Activated CD8-positive, alpha-beta T cell treated with anti-CD3 and anti-CD28 coated beads, Interleukin-2, amount 10 ng/mL, durations not matched to agents 7 days and 5 days (primary cell): ENCODE measurements at places on chromosomes 7 and 10. TPM values are rescaled to one million over a fixed set of nuclear protein-coding genes. Genes with fewer than 3 reads are reported as not detected.

Gene TMEM140
- total RNA-seq = 12.6 TPM

Gene SLC29A4
- 0.42 TPM for total RNA-seq

Gene PAPOLB
- not detected for total RNA-seq

GRCh38 chr10:76553263-76554032 lies 1084.2 kb downstream of the KCNMA1 start:
- H3K4me1 ChIP-seq = no peaks in the 10 kb centered on the region
- no peaks in the 10 kb centered on the region for H3K27me3 ChIP-seq

DNA sequence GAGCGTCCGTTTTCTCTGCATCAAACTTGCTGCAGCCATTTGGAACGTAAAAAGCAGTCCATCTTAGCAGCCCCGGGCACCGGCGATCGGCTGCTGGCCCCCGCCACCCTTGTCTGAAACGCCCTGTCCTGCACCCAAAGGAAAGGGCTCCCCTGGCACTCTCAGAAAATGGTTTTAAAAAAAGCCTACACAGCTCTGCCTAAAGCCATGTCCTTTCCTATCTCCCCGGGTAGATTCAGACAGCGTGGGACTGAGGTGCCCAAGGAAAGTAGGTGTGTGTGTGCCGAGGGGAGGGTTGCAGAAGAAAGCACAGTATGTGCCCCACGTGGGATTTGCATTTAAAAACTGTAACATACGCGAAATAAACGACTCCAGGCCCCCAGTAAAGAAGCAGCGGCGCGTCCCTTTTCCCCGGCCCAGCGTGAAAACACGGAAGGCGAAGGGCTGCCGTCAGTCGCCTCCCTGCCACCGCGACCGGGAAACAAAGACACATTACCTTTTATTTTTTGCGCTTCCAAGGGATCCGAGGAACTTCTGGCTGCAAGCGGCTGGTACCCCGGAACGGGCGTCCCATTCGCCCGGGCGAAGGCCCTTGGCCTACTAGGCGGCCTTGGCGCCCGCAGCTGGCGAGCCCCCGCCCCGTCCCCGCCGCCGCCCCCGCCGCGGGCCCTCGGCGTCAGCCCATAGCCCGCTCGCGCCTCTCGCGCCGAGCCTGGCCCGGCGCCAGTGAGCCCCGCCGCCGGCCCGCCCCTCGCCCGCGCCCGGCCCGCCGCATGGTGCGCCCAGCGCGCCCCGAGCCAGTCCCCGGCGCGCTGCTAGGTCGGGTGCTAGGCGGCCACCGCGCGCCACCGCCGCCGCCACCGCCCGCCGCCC lies 304.6 kb downstream of the PRPF18 start:
- DNase-seq = no peak
- H3K27ac ChIP-seq = no peak overlapping the region
- H3K4me1 ChIP-seq = peaks cover 17% of the 10 kb centered on the region
- peaks cover 74% of the 10 kb centered on the region for H3K27me3 ChIP-seq
- H3K36me3 ChIP-seq = no peaks in the 10 kb centered on the region

DNA sequence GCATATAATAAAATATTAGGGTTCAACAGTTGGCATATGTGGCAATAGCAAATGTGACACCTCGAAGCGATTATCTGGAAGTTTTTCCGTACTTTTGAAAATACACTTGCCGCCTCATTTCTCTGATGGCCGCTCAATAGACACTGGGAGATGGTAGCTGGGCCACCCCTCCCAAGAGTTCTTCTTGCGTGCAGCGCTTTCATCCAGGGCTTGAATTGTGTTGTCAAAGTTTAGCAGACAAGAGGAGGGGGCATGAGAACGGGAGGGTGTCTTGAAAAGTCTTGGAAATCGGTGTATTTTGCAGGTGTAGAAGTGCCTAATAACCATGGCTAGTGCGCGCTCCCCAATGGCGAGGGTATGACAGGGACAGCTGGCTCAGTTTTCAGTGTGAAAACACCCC lies 8.5 kb downstream of the PTF1A start:
- H3K27me3 ChIP-seq = peaks cover 81% of the 10 kb centered on the region
- no peak for DNase-seq
- no peak overlapping the region for H3K27ac ChIP-seq
- H3K36me3 ChIP-seq = no peaks in the 10 kb centered on the region
- peaks cover 12% of the 10 kb centered on the region for H3K4me1 ChIP-seq

DNA sequence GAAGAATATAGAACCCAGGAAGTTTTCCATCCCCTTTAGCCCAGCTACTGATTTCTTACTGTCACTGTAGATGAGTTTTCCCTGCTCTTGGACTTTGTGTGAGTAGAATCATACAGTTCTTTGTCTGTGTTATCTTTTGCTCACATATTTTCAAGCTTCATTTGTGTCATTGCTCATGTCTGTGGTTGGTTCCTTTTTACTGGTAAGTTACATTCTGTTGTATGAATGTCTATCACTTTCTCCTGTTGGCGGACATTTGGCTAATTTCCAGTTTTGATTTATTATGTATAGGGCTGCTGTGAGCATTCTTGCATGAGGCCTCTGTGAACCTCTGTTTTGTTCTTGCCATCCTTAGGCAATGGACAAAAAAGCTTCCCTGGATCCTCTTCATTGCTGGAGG lies 5.3 kb downstream of the GLRX3 start:
- no peak for DNase-seq
- H3K36me3 ChIP-seq = peaks cover 47% of the 10 kb centered on the region
- H3K4me1 ChIP-seq = peaks cover 72% of the 10 kb centered on the region
- no peaks in the 10 kb centered on the region for H3K27me3 ChIP-seq

DNA sequence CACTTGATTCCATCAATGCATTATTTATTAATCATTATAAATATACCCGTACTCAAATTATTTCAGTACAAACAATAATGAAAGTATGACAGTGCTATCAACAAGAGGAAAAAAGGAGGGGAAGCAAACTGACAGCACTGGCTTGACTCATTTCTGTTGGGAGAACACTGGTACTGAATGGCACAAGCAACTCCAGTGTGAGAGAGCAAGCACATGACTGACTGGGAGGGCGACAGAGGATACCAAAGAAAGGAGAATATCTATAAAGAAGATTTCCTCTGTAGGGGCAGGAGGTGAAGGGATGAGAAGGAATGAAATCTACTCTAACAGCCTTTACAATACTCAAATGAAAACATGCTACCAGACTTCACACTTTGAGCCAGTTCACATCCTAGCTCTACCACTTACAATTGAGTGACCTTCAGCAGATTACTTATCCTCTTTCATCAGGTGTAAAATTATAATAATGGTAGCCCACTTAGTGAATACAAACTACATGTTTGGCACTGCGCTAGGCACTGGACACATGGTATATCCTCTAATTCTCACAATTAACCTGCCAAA lies 1.5 kb downstream of the USP54 start:
- peaks cover 20% of the 10 kb centered on the region for H3K4me1 ChIP-seq
- no peaks in the 10 kb centered on the region for H3K27me3 ChIP-seq
- no peak for DNase-seq
- no peak overlapping the region for H3K4me3 ChIP-seq
- peaks cover 2% of the 10 kb centered on the region for H3K36me3 ChIP-seq
- H3K27ac ChIP-seq = no peak overlapping the region

GRCh38 chr10:130741901-130742855 lies 569.3 kb downstream of the TCERG1L start:
- no peak overlapping the region for H3K4me3 ChIP-seq
- no peak for DNase-seq
- no peaks in the 10 kb centered on the region for H3K27me3 ChIP-seq
- no peaks in the 10 kb centered on the region for H3K36me3 ChIP-seq
- no peak overlapping the region for H3K27ac ChIP-seq
